ENCODE measurements at places on chromosomes 12 and 14.

DNA sequence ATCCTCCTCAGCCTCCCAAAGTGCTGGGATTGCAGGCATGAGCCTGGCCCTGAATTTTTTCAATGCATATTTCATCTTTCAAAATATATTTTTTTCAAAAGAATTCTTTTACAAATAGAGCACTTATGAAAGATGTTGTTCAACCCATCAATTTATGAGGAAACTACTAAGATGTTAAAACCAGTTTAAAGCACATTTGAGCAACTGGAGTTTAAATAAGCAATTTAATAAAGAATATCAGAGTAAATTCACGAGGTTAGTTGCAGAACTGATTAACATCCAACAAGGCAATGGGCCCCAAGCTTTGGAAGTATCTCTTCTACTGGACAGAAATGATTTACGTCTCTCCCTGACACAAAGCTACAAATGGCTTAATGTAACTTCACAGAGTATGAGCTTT is 23.3 kb downstream of the GLT1D1 start:
- DNase-seq, result no peak

- DNase-seq, result peak; percentile 78
Measured at GRCh38 chr14:23379366-23380196, 2.7 kb downstream of the CMTM5 start.

DNA sequence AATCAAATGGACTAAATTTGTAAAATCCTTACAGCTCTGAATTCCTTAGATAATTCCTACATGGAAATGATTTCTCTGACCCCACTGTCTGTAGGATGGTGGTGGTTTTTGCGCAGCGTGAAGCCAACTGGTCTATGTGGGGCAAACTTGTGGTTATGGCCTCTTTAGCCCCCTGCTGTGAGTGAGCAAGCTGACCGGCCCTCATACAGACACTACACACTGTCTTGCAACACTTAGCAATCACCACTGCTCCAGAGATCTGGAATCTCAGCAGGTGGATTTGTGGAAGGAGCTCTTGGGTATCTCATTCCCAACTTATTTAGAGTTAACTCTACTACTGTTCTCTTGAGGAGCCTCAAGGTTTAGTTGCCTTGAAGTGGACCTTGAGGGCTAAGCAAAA is 70.2 kb downstream of the SCN8A start:
- DNase-seq, result no peak

DNA sequence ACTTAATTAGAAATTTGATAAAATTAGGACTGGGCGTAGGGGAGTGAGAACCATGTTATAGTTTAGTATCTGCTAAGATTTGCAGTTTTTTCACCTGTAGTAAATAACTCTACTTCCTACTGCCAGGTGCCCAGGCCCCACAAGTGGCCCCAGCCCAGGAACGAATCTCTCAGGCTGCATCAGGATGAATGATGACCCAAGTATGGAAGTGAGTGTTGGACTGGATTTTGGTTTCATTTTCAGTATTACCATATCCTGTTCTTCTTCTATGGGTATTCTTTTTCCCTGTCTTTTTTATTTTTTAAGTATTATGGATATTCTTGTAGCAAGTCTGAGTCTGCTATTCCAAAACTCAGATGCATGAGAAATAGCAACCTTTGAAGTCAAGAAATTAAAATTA is 120.3 kb upstream of the BCAT1 start:
- DNase-seq, result no peak

DNA sequence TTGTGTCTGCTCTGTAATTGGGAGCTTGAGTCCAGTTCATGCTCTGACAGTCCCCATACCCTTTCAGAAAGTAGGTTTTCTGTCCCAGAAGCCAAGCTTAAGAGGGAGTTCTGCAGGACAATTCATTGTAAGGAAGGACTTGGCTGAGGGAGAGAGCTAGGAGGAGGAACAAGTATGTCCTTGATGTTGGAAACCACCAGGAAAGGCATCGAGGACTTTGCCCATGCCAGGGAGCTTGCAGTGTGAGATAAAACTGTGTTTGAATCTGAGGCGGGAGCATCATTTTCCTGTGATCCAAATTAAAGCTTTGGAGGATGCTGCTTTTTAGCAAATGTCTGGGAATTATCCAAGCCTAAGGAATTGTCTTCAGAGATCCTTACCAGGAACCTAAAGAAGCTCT is 175.3 kb downstream of the EMP1 start:
- DNase-seq, result no peak

- DNase-seq, result no peak
Measured at GRCh38 chr12:4034921-4035320, 161.7 kb upstream of the PARP11 start.

DNA sequence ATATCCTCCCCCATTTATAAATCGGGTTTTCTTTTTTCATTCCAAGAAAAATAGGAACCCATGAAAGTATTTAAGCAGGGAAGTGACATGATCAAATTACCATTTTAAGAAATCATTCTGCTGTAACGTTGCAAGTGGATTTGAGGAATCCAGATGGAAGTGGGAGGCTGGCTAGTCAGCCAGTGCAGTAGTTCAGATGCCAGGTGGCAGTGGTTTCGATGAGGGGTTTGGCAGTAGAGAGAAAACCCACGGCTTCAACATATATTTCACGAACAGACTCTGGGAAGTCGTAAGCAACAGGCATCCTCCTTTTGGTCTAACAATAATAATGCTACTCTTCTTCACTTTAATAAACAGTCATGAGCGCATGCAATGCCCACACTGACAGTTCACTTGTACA is 25.0 kb downstream of the PDZRN4 start:
- no peak for DNase-seq

DNA sequence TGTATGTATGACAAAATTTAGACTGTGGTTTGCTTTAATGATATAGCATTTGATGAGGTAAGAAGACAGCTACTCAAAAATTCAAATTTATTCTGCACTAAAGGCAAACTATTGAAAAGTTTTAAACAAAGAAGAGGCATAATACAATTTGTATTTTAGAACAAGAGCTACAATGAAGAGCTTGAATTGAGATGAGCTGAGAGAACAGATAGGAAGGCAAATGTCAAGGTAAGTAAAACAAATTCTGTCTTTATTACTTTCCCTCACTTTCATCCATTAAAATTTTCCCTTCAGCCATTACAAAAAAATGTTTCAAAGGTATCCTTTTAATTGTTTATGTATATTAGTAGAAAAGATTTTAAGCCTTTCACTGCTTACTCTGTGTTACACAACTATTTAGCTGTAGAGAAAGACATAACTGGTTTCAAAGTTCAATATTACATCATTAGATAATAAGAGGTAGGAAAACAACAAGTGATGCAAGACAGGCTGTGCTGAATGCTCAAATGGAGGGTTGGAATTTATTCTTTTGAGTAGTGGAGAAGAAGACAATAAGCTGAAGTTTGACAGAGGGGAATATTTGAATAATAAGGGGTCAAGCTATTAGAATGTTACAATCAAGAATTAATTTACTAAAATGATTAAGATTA is 1334.1 kb downstream of the FSCB start:
- no peak for DNase-seq

DNA sequence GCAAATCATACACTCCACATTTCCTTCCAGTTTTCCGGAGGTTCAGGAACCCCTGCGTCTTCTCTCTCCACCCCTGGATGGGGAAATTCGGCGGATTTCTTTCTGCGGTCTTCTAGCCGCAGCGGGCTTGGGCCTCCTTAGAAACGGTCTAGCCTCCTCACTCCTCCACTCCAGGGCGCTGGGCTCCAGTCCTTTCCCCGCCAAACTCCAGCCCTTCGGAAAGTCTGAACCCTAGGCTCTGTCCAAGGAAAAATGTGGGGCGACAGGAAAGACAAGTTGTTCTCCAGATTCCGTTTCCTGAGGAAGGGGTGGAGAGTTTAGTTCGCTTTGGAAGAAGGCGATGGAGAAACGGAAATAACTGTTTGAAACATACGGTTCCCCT is 1.4 kb upstream of the HOXC10 start:
- no peak for DNase-seq

- no peak for DNase-seq
Measured at GRCh38 chr14:60646226-60646818, 3.0 kb downstream of the SIX1 start.
